ENCODE measurements at places on chromosomes 1 and 21.

DNA sequence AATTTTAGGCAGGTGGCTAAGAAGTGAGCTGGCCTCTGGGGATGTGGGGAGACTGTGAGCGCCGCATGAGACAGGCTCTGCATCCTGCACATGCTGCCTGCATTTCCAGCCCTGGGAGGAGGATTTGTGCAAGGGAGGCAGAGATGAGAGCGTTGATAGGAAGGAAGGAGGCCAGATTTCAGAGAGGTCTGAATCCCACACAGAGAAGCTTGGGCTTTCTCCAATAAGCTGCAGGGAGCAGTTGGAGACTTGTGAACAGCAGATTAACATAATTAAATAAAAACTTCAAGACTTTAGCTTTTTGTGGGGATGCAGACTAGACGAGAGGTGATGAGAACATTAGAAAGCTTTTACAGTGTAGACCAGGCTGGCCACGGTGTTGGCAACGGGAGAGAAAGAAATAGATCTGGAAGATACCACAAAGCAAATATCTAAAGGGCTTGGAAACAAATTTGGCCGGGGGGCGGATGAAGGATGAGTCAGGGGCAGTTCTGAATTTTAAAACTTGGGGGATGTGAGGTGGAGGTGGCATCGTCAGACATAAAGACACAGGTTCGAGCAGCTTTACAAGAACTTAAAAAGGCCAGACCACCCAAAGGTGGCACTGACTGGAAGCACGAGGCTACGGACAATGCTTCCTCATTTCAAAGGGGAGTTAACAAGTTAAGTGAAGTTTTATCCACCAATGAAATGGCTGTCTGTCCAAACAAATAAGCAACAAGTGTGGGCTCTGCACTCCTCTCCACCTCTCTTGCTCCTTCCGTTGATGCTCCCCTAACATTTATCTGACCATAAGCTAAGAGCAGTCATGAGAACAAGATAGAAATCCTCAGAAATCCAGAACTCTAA is 57.0 kb downstream of the HIVEP3 start:
- no peak for DNase-seq

DNA sequence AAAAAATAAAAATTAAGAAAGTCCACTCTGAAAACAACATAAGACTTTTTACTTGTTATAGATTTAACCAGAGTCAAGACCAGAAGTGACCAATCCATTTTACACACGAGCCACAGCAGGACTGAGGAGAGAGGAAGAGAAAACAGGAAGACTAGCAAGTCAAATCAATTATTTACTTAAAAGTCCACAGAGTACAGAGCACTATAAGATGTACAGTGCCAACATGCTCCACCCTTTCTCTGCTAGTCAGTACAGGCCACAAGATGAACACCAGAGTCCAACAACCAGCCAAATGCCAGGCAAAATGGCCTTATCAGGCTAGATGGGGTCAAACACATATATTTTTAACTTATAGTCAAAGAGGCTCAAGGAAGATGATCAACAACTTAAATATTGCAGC is 19.5 kb downstream of the LUZP1 start:
- no peak for DNase-seq

GRCh38 chr21:35135481-35135880 is 86.4 kb upstream of the RUNX1 start:
- no peak for DNase-seq

DNA sequence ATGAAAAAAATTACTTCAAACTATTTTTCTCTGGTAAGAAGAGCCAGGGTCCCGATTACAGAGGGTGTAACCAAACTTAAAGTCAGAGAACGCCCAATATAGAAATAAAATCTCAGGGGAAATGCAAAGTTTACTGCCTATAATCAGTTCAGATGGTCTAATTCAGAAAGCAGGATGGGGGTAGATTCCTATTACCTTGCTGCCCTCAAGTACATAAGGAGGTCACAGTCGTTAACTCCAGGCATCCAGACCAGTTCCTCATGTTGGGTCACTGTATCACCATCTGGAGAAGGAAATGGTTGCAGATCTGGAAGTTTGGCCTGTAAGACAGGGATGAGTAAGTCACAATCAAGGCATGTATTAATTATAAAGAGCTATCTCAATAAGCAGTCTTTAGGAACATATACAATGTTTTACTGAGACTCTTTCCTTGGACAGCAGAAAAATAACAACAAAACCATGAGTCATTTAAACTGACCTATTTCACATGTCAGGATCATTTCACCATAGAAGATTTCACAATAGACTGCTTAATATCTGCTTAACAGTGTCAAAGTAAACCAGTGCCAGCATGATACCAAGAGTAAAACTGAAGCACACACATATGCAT is 179.4 kb downstream of the SLC45A1 start:
- no peak for DNase-seq

- DNase-seq: no peak
These were observed 6.8 kb upstream of the IL24 start for GRCh38 chr1:206890125-206891060.

Measured in stimulated activated CD8-positive, alpha-beta memory T cell treated with anti-CD3 and anti-CD28 coated beads, Interleukin-15, amount 100 ng/mL, for 48 hours (primary cell).